Fibroblast of skin of left biceps (primary cell): ENCODE measurements at places on chromosomes 1 and 21.

- DNase-seq, result no peak
These were observed 7.4 kb downstream of the EFNA4 start for GRCh38 chr1:155070721-155071569.

GRCh38 chr1:240027059-240027462 is 64.6 kb upstream of the FMN2 start:
- DNase-seq, result peak; percentile 29

GRCh38 chr1:55618199-55618598 is 403.0 kb upstream of the USP24 start:
- no peak for DNase-seq

DNA sequence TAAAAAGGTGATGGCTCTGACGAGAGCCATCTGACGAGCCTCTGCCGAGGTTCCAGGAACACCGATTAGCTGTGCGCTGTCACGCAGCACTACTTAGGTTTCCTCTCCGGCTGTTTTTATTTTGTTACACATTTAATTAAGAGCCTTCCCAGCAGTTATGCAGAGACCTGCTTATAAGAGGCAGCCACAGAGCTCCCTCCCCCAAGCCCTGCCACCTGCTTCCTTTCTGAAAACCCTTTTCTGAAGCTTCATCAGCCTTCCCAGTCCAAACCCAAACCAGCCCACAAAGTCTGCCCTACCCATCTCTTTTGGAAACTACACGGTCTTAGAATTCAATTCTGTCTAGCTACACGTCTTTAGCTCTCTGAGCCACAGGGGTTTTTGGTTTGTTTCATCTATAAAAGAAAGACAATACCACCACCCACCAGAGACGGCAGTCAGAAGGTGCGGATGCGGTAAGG is 49.1 kb downstream of the ERI3 start:
- no peak for DNase-seq

GRCh38 chr1:61375082-61375880 is 292.9 kb downstream of the NFIA start:
- no peak for DNase-seq

GRCh38 chr1:25908161-25908560 is 1.9 kb upstream of the STMN1 start:
- DNase-seq, result no peak

DNA sequence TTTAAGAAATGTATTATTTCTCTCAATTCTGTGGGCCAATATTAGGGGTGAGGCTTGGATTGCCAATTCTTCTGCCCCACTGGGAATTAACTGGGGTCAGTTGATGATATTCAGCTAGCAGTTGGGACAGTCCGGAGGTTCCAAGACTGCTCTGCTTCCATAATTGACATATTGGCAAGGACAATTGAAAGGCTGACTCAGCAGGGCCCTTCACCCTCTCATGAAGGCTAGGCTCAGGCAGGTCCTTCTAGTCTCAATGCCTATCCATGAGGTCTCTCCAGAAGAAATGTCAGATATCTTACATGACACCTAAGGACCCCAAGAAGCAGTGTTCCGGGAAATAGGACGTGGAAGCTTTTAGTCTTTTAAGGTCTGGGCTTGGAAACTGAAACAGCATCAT is 13.3 kb upstream of the RNF11 start:
- DNase-seq, result no peak

GRCh38 chr21:45870421-45870820 is 111.1 kb upstream of the COL6A1 start:
- DNase-seq, result no peak

DNA sequence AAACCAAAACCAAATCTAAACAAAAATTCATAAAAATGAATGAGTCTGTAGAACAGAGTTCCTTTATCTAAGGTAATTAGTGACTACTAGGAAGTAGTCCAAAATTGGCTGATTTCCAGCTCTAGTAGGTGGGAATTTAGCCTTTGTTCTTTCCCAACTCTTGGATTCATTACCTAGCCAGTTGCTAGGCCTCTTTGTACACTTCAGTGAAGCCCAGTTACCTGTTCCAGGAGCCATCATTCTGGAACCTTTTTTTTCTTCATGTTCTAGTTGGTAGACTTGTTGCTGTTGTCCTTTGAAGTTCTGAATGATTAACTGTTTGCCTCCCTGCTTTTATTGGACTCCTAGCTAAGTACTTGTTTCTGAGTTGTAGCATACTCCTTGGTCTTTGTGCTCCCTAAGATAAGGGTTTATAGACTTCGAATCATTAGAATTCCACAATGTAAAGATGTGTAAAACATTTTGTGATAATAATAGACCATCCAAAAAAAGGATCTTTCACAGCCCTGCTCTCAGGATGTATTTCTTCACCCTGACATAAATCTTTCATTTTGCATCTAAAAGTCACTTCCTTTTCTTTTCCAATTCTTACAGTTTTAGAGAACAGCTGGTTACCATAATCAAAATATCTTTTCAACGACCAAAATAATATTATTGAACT is 9.8 kb downstream of the PLA2G4A start:
- DNase-seq, result no peak

DNA sequence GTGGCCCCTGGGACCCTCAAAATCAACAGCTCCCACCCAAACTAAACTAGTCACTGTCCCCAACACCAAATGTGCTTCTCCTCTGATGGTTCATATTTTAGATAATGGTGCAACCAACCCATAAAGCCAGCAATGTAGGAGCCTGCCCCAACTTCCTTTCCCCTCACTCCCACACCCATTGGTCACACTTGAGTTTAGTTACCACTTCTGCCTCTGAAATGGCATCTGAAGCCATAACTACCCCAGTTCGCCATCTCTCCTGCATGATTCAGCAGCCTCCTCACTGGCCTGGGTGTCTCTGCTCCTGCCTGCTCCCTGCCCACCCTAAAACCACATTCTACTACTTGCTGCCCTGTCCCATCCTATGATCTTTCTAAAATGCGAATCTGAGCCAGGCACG is 3.4 kb upstream of the CDCP2 start:
- DNase-seq, result no peak

DNA sequence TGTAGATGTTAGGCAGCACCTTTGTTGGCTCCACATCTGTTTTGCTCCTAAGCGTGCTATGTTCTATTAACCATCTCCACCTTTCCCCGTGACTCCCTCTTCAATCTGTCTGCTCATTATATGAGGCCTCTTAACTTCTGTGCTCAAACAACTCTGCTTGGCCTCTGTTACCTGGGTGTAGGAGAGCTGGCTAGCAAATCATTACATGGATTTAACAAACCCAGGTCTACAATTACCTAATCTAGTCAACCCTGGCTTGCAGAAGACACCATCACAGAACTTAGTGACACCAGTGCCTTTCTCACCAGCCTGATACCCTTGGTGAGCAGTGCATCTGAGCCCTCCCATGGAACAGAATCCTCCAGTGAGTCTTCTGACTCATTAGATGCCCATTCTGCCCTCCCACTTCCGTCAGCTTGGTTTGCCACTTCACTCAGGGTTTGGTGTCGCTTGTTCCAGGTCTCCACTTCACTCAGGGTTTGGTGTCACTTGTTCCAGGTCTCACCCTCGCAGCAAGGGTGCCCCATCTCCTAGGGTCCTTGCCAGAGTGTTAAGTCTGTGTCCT is 92.0 kb upstream of the KIF26B start:
- no peak for DNase-seq

GRCh38 chr21:33975548-33976081 is 60.0 kb upstream of the ATP5PO start:
- no peak for DNase-seq

DNA sequence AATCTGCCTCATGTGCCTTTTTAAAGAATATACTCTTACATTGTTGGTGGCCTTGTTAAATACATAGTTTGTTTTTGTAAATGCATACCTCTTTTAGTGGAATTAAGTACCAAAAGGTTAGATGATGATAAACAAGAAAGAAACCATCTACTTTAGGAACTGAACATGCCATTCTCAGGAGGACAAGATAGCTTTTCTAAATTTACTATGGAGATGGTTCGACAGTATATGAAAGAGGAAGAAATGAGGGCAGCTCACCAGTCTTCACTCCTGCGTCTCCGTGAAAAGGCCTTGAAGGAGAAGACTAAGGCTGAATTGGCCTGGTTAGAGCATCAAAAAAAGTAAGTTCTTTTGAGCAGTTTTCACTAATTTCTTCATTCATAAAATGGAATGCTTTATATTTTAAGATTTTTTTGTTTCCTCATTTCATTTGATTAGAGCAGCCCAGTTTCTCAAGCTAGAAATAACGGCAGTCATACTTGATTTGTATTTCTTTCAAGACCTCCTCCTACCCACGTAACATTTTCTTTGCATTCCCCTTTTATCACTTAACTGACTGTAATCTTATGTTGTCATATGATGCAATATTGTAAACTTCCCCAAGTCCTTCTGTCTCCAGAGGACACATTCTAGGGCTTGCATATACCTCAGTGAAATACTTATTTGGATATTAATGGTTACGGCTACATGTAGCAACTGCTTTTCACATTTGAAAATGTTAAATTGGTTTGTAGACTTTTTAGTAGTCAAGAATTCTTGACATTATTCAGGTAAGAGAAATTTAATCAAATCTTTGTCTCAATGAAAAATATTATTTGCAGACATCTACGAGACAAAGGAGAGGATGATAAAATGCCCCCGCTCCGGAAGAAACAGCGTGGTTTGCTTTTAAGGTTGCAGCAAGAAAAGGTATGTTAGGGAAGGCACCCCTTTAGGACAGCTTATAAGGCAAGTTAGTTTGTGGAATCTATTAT is 99.3 kb downstream of the CEP350 start:
- no peak for DNase-seq

DNA sequence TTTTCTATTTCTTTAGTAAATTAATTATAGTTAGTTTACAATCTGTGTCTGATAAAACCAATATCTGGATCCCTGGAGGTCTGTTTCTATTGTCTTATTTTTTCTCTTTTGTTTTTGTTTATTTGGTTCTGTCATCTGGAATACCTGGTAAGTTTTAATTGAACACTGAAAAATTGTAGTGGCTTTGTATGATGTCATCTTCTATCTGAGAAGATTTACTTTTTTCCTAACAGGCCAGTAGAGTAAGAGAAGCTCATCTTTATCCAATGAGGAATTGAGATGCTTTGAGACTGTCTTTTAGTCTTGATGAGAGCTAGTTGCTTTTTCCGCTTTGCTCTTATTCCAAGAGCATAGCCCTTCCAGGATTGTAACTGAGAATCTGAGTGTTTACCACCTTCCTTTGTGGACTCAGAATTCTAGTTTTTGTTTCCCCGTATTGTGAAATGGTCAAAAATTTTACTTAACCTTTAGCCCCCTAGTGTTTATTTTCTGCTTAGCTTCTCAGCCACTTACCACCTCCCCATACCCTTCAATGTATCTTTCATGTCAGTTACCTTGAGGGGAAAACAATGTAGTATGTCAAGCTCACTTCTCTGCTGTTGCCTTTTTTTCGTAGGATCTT is 25.0 kb downstream of the PTGFRN start:
- DNase-seq, result no peak

- no peak for DNase-seq
These were observed 92.6 kb upstream of the BEND5 start for GRCh38 chr1:48869116-48869893.

DNA sequence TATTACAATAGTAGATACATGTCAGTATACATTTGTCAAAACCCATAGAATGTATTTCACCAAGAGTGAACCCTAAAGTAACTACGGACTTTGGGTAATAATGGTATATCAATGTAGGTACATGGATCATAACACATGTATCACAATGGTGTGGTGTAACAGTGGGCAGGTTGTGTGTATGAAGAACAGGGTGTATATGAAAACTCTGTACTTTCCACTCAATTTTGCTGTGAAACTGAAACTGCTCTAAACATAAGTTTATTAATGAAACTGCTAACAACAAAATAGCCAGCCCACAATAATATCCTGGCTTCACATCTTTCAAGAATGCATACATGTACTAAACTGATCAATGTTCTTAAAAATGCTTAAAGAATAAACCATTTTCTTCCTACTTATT is 90.2 kb downstream of the RUSC1 start:
- DNase-seq, result no peak

DNA sequence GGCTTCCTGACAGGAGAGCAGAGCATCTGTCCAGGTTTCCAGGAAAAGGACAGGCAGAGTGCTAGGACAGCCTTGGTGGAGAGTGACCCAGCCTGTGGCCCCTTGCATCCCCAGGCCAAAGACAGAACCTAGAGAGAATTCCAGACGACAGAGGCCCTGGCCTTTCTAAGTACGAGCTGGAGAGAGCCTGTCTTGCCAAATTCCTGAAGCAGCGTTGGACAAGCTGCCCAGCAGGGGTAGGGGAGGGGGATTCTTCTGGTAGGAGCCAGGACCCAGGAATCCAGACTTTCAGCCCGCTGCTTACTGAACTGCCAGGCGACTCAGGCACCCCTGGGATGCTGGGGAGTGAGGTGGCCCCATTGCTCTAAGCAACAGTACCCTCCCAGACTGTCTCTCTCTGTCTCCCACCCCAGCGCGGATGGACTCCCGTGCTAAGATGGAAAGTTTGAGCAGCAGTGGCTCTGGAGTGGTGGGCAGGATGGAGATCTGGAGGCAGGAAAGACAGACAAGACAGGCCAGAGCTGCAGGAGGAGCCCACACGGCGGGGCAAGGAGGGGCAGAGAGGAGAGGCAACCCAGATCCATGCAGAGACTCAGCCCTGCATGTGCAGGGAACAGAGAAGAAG is 8.8 kb upstream of the PEAR1 start:
- DNase-seq, result no peak

DNA sequence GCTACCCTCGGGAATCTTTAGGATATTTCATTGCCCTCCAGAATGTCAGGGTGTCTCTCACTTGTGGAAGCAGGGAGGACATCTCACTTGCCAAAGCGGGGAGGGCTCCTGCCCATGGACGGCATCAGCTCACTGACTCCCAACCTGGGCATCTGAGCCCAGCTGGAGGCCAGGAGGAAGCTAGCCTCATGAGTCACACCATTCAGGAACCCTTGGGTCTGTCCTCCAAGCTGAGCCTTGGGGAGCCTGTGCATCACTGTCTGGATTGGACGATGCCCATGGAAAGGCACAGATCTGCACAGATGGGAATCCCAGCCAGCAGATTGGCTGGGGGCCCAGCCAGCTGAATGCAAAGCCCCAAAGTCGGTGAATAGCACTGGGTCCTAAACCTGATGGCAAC is 25.2 kb downstream of the WNT3A start:
- no peak for DNase-seq

GRCh38 chr1:16078925-16079656 is 5.6 kb upstream of the FAM131C start:
- no peak for DNase-seq

GRCh38 chr21:44758781-44759627 is 42.6 kb downstream of the UBE2G2 start:
- DNase-seq, result no peak

DNA sequence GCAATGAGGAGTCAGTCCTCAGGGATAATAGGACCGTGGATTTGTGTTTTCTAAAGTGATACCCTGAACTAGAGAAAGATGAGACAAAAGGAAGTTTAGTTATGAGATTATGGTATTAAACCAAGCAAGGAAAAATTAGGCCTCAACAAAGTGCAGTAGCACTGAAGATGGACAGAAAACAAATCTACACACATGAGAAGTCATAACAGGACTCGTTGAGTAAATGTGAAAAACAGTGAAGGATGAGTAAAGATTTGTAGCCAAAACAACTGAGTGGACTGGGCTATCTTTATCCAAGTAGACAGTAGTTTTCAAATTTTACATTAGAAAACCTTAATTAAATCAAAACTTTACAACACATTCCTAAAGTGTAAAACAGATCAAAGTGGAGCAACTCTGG is 15.0 kb downstream of the EPRS1 start:
- DNase-seq, result no peak

- no peak for DNase-seq
These were observed 48.7 kb downstream of the SYT6 start for GRCh38 chr1:114104949-114105348.
